ENCODE measurements at places on chromosomes 3 and 15. TPM values are rescaled to one million over a fixed set of nuclear protein-coding genes. Genes with fewer than 3 reads are reported as not detected.

Gene SLC51B
- total RNA-seq, result not detected

Gene TMC3
- total RNA-seq, result not detected

Gene PTPN23
- 73.6 TPM for total RNA-seq

Gene OSBPL10
- total RNA-seq, result 1.6 TPM

Gene MLF1
- 2.8 TPM for total RNA-seq

Gene RGMA
- total RNA-seq, result not detected

Gene KLHL40
- not detected for total RNA-seq

Gene NAALADL2
- not detected for total RNA-seq

DNA sequence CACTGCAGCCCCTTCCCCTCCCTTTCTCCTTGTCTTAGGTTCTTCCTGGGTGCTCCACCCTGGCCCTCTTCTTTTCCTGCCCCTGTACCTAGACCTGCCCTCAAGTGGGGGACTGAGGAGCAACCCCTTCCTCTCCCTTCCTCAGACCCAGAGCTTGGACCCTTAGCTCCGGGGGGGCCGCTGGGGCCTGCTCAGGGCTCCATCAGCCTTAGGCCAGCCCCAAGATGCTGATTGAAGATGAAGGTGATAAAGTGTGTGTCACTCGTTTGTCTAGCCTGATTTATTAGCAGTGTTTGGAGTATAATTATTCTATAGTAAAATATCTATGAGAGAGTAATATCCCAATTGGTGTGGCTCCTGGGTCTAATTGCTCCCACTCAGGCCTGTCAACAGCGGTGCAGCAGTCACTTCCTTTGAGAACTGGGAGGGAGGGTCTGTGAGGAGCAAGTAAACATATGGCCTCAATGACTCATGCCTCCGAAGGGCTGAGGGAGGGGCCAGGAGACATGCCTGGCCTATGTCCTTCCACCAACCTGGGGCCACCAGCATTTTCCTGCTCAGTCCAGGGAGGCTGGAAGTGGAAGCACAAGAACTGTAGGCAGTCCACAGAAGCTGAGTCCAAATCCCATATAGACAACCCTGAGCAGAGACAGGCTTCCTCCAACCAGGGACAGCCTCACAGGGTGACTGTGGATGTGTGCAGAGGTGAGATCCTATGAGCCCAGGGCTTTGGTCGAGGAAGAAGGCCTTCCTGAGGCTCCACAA lies 123.2 kb downstream of the DNAJB8 start:
- H3K4me1 ChIP-seq, result no peaks in the 10 kb centered on the region
- H3K27me3 ChIP-seq, result no peaks in the 10 kb centered on the region
- peaks cover 16% of the 10 kb centered on the region for H3K36me3 ChIP-seq
- H3K4me3 ChIP-seq, result no peak overlapping the region
- H3K27ac ChIP-seq, result no peak overlapping the region

DNA sequence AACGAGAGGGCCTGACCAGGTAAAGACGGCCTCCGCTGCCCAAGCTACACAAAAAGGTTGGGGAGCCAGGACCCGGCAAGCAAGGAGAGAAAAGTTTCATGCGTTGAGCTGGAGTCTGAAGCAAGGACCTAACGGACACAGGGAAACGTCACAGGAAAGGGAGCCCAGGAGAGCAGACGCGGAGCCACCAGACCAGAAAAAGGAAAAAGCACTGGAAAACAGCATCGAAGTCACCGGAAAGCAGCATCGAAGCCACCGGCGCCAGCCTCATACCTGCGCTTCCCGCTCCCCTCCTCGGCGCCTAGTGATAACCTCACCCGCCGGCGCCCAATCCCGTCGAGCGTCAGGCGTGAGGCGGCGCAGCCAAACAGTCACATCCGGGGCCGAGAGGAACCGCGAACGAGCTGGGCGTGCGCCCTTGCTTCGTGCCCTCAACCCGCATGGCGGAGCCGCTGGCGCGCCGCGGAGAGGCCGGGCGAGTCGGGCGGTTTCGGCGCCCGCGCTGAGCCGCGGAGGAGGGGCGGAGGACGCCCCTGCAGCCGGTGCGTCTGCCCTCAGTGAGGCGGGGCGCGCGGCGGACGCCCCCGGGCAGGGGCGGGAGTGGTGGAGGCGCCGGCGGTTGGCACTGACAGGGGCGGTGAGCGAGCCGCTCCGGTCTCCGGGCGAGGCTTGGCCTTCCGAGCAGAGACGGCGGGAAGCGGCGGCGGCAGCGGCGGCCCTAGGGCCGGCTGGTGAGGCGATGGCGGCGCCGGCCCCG lies at the start of the genes FBXO45 and WDR53:
FBXO45 (plus strand) TSS at position 415 of the 757 bp plus-strand sequence; CDS start at position 740, 325 bp downstream.
WDR53 (minus strand) TSS at position 309 of the 757 bp plus-strand sequence. CDS start 7,079 bp downstream, outside the sequence.
- peak; percentile 95 for DNase-seq
- peaks cover 19% of the 10 kb centered on the region for H3K4me1 ChIP-seq
- no peaks in the 10 kb centered on the region for H3K36me3 ChIP-seq
- H3K27ac ChIP-seq, result peak within 1 kb of the TSS; percentile 84
- no peaks in the 10 kb centered on the region for H3K27me3 ChIP-seq

DNA sequence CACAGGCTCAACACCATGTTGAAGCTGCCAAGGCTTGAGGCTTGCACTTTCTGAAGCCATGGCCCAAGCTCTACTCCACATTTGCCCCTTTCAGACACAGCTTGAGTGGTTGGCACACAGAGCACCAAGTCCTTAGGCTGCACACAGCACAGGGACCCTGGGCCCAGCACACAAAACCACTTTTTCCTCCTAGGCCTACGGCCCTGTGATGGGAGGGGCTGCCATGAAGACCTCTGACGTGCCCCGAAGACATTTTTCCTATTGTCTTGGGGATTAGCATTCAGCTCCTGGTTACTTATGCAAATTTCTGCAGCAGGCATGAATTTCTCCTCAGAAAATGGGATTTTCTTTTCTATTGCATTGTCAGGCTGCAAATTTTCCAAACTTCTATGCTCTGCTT lies 445.5 kb downstream of the NLGN1 start:
- no peak for DNase-seq
- H3K4me1 ChIP-seq, result no peaks in the 10 kb centered on the region
- H3K4me3 ChIP-seq, result no peak overlapping the region
- H3K36me3 ChIP-seq, result no peaks in the 10 kb centered on the region

GRCh38 chr3:170159933-170160332 lies 21.6 kb downstream of the PHC3 start:
- H3K4me1 ChIP-seq, result peaks cover 18% of the 10 kb centered on the region
- no peak overlapping the region for H3K27ac ChIP-seq
- H3K36me3 ChIP-seq, result peaks cover 23% of the 10 kb centered on the region
- no peak for DNase-seq
- no peaks in the 10 kb centered on the region for H3K27me3 ChIP-seq

DNA sequence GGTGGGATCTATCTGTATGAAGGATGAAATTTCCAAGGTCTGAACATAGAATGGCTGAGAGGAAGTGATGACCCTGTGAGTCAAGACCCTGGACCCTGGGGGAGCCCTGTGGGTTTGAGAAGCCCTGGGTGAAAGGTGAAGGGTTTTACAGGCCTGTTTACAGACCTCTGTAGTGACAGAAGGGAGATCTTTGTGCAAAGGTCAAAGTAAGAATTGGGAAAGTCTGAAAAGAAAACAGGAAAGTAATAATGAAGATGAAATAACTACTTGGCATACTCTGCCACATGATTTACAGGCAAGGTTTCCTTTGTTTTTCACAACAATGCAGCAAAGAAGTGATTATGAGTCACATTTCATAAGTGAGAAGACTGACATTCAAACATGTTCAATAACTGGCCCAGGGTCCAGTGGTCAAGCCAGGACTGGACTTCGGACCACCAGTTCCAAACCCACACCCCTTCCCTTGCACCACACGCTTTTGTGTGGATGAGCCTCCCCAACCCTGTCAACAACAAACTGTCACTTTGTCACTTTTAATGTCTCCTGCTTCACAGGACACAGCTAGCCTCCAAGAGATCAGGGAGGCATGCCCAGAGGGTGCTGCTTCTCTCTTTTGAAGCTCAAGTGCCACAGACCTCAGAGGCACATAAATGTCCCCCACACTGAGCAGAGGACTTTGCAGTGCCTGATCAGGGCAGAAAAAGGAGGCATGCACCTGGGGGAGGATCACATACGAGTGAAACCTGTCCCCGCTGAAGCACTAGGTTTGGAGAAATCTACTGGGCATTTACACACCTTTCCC lies 21.5 kb downstream of the CD86 start:
- H3K36me3 ChIP-seq, result no peaks in the 10 kb centered on the region
- peaks cover 28% of the 10 kb centered on the region for H3K4me1 ChIP-seq
- H3K27ac ChIP-seq, result peak overlapping the region; percentile 30

DNA sequence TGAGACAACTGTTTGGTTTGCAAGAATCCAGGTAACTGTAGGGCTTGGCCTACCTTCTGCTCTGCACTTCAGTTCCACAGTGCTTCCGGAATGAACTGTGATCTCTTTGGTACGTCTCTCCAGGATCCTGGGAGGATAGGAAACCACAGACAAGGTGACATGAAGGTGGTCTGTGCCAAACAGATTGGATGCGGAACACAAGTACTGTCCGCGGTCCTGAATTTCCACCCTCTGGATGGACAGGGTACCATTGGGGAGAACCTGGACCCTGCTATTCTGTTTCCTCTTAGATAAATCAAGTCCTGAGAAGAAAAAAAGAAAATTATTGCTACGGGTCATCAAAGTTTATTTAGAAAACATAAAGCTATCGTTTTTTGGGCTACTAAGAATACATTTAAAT lies 17.3 kb downstream of the IGSF10 start:
- H3K27me3 ChIP-seq, result no peaks in the 10 kb centered on the region
- H3K4me3 ChIP-seq, result no peak overlapping the region
- DNase-seq, result no peak
- H3K36me3 ChIP-seq, result no peaks in the 10 kb centered on the region

- H3K4me1 ChIP-seq, result no peaks in the 10 kb centered on the region
- H3K27ac ChIP-seq, result no peak overlapping the region
- H3K27me3 ChIP-seq, result no peaks in the 10 kb centered on the region
- no peak overlapping the region for H3K4me3 ChIP-seq
- no peaks in the 10 kb centered on the region for H3K36me3 ChIP-seq
- no peak for DNase-seq
These were observed 71.4 kb upstream of the TLE3 start for GRCh38 chr15:70169147-70169546.

- H3K36me3 ChIP-seq, result no peaks in the 10 kb centered on the region
- peaks cover 80% of the 10 kb centered on the region for H3K4me1 ChIP-seq
- no peaks in the 10 kb centered on the region for H3K27me3 ChIP-seq
- DNase-seq, result peak; percentile 82
- no peak overlapping the region for H3K27ac ChIP-seq
These were observed 3.7 kb downstream of the TLR9 start for GRCh38 chr3:52221563-52222318.

DNA sequence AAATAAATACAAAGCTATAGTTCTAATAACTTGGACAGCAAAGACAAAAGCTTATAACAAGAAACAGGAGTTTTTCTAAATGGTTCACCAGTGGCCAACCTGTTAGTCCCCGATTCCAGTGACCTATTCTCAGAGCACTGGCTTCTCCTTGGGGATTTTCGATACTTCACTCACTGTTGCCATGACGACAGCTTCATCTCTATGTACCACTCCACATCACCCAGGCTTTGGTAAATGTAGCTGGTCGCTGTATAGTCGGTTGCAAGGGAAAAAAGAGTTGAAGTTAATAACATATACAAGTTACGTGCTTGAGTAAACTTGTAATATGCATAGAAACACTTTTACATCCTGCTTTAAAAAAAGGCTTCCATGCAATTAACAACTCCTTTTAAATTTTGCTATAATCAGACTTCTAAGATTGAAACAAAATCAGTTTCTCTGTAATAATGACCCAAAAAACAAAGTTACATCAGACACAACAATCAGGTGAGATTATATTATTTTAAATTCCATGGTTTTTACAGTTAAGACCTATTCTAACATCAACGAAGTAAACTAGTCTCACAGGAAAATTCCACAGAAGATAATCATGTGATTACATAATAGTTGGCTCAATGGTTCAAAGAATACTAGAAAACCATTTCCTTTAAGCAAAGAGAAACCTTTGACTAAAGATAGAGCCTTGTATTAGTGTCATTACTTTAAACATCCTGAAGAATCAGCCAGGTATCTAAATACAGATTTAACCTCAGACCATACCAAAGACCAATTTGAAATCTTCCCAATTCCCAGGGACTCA lies 2.9 kb downstream of the CCNL1 start:
- peaks cover 70% of the 10 kb centered on the region for H3K36me3 ChIP-seq
- peaks cover 18% of the 10 kb centered on the region for H3K4me1 ChIP-seq

GRCh38 chr3:106242781-106243180 lies 374.0 kb upstream of the CBLB start:
- no peak overlapping the region for H3K27ac ChIP-seq
- no peak overlapping the region for H3K4me3 ChIP-seq
- DNase-seq, result no peak

- H3K27ac ChIP-seq, result no peak overlapping the region
- no peak overlapping the region for H3K4me3 ChIP-seq
These were observed 74.9 kb downstream of the IGF1R start for GRCh38 chr15:98723195-98723594.

DNA sequence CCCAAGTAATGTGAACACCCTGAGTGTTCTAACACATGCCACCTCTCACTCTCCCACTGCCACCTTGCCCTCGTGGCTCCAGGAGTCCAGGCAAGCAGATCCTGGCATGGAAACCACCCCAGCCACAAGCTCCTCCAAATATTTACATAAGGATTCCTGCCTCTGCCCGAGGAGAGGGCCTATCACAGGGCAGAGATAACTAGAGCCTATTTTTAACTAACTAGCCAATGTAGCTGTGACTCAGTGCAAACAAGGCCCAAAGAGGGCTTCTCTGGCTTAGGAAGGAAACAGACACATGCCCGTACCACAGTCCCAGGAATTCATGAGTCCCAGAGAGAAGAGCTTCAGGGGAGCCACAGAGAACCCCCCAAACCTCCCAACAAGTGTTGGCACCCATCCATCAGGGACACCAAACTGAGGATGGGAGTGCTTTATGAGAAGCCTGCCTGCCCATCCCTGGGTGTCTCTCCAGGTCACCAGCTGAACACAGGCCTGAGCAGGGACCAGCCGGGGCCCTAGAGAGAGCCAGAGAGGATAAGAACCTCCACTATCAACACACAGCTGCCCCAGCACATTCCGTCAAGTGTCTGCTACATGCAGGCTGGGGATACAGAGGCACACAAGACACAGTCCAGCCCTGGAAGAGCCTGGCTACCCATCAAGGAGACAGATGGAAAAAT lies 9.2 kb downstream of the FYCO1 start:
- H3K27me3 ChIP-seq, result no peaks in the 10 kb centered on the region
- no peak overlapping the region for H3K27ac ChIP-seq
- no peak for DNase-seq

DNA sequence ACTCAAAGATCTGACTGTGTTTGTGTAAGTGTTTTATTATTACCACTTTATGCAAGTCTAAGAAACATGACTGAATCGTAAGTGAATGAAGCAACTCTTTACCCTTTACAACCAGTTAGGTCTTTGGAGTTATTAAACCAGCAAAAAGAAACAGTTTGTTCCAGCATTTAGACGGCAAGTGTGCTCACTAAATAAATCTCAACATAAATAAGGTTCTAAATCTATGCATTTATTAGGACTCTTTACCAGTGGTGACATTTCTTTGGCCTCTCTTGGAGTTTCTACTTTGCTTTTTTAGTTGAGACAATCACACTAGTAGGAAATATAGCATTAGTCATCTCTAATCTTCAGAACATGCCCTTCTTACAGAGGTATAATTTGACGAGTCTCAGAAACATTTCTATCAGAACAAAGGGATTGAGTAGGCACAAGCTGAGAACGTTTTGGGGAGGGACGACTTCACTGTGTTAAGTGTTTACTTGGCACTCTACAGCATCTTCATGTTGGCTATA lies 739.9 kb upstream of the NR2F2 start:
- H3K4me3 ChIP-seq, result no peak overlapping the region
- H3K27me3 ChIP-seq, result peaks cover 4% of the 10 kb centered on the region
- H3K4me1 ChIP-seq, result no peaks in the 10 kb centered on the region
- no peak for DNase-seq
- no peak overlapping the region for H3K27ac ChIP-seq
